ENCODE measurements at places on chromosomes 16 and 17. TPM values are rescaled to one million over a fixed set of nuclear protein-coding genes. Genes with fewer than 3 reads are reported as not detected.

PTGES3L gene
- total RNA-seq: 0.12 TPM

CCDC40 gene
- total RNA-seq: 1.5 TPM

NPIPA5 gene
- 11.1 TPM for total RNA-seq

BEAN1 gene
- 0.51 TPM for total RNA-seq

SEZ6L2 gene
- 30.0 TPM for total RNA-seq

HSF4 gene
- total RNA-seq: 9.8 TPM

C17orf78 gene
- not detected for total RNA-seq

PPP1R27 gene
- not detected for total RNA-seq

ABCC11 gene
- total RNA-seq: under 0.01 TPM

NKD1 gene
- total RNA-seq: 6.3 TPM

KCNH6 gene
- not detected for total RNA-seq

CCL8 gene
- not detected for total RNA-seq

SUZ12 gene
- 4.2 TPM for total RNA-seq

LSM12 gene
- total RNA-seq: 49.7 TPM

UNC45B gene
- total RNA-seq: not detected

ACSM2A gene
- not detected for total RNA-seq

AKAP10 gene
- 15.2 TPM for total RNA-seq

CD300LG gene
- total RNA-seq: not detected

SOCS1 gene
- 3.2 TPM for total RNA-seq

CNOT1 gene
- total RNA-seq: 56.6 TPM

CLEC19A gene
- total RNA-seq: not detected

HID1 gene
- 5.2 TPM for total RNA-seq

FTO gene
- total RNA-seq: 90.3 TPM

KRTAP4-3 gene
- not detected for total RNA-seq

MATCAP1 gene
- 9.5 TPM for total RNA-seq

MMP28 gene
- total RNA-seq: 12.9 TPM

TPSB2 gene
- not detected for total RNA-seq

CISD3 gene
- 12.4 TPM for total RNA-seq

AANAT gene
- not detected for total RNA-seq

PIK3R5 gene
- total RNA-seq: not detected

VAT1L gene
- 1.3 TPM for total RNA-seq

RPS6KB1 gene
- 14.2 TPM for total RNA-seq

ARHGAP23 gene
- 137 TPM for total RNA-seq

SYT17 gene
- 1.4 TPM for total RNA-seq

HBZ gene
- not detected for total RNA-seq
